Thyroid gland (tissue), 4 donors: ENCODE measurements at places on chromosomes 7 and 10. TPM values are rescaled to one million over a fixed set of nuclear protein-coding genes. Genes with fewer than 3 reads are reported as not detected.
A peak's percentile ranks its signal among the peaks of the same experiment; 100 is the strongest.

GRCh38 chr10:27319752-27320431 lies 79.3 kb upstream of the ACBD5 start:
- H3K27ac ChIP-seq = peak overlapping the region; percentile 81
- peak; percentile 81 for DNase-seq
- H3K27me3 ChIP-seq = no peaks in the 10 kb centered on the region
- H3K4me1 ChIP-seq = peaks cover 5% of the 10 kb centered on the region
- H3K4me3 ChIP-seq = peak overlapping the region; percentile 14

DNA sequence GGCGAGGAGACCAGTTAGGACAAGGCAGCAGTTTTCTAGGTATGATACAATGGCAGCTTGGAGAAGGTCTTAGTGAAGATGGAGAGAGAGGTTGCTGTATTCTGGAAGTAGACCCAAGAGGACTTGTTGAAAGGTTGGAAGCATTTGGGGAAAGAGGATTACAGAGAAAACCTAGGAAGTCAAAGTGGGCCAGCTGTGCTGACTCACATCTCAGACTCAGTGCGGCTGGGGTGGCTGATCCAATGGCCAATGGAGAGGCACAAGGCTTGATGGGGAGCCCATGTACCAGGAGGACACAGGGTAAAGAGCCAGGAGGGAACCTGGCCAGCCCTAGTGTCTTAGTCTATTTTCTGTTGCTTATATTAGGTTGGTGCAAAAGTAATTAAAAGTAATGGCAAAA lies 194.5 kb upstream of the GALNT17 start:
- DNase-seq = no peak
- H3K36me3 ChIP-seq = no peaks in the 10 kb centered on the region
- no peaks in the 10 kb centered on the region for H3K27me3 ChIP-seq

GRCh38 chr10:114087655-114088054 lies 44.0 kb downstream of the ADRB1 start:
- DNase-seq = no peak
- H3K36me3 ChIP-seq = no peaks in the 10 kb centered on the region
- H3K27ac ChIP-seq = no peak overlapping the region

- DNase-seq = no peak
- no peaks in the 10 kb centered on the region for H3K27me3 ChIP-seq
- H3K4me3 ChIP-seq = no peak overlapping the region
- H3K36me3 ChIP-seq = peaks cover 74% of the 10 kb centered on the region
- H3K27ac ChIP-seq = no peak overlapping the region
Measured at GRCh38 chr10:133298466-133298865, 10.2 kb downstream of the TUBGCP2 start.

- H3K27ac ChIP-seq = no peak overlapping the region
- no peak overlapping the region for H3K4me3 ChIP-seq
- no peaks in the 10 kb centered on the region for H3K4me1 ChIP-seq
- no peaks in the 10 kb centered on the region for H3K27me3 ChIP-seq
Measured at GRCh38 chr10:53127686-53128085, 355.1 kb upstream of the MBL2 start.

GRCh38 chr7:623464-623863 lies 103.0 kb upstream of the DNAAF5 start:
- no peaks in the 10 kb centered on the region for H3K27me3 ChIP-seq
- no peaks in the 10 kb centered on the region for H3K36me3 ChIP-seq
- no peak overlapping the region for H3K27ac ChIP-seq
- H3K4me1 ChIP-seq = no peaks in the 10 kb centered on the region

GRCh38 chr10:132397036-132397541 lies at the start of gene PWWP2B:
PWWP2B (plus strand) TSS chr10:132397200; CDS start chr10:132397227, 27 bp downstream.
- peak within 1 kb of the TSS; percentile 69 for H3K4me3 ChIP-seq
- H3K36me3 ChIP-seq = no peaks in the 10 kb centered on the region
- peak; percentile 63 for DNase-seq

- H3K27me3 ChIP-seq = no peaks in the 10 kb centered on the region
- no peak for DNase-seq
- no peaks in the 10 kb centered on the region for H3K4me1 ChIP-seq
- no peaks in the 10 kb centered on the region for H3K36me3 ChIP-seq
Measured at GRCh38 chr7:76411626-76412025, 2.1 kb upstream of the SSC4D start.

DNA sequence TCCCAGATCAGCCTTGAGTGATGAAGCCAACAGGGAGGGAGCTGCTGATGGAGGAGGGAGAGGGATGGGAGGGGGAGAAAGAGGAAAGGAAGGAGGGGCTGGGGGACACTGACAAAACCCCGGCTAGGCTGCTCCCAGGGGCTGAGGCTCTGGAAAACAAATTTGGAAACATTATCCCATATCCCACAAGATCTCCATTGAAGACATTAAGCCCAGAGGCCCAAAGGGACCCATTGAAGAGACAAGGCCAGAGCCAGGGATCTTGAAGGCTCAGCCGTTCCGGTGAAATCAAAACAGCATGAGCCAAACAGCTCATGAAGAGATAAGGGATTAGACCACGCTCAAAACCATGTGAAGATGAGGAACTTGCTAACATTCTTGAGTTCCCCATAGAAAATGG lies 184.3 kb upstream of the ITGB1 start:
- no peaks in the 10 kb centered on the region for H3K4me1 ChIP-seq
- no peaks in the 10 kb centered on the region for H3K27me3 ChIP-seq
- DNase-seq = no peak
- no peak overlapping the region for H3K4me3 ChIP-seq
- H3K36me3 ChIP-seq = no peaks in the 10 kb centered on the region

DNA sequence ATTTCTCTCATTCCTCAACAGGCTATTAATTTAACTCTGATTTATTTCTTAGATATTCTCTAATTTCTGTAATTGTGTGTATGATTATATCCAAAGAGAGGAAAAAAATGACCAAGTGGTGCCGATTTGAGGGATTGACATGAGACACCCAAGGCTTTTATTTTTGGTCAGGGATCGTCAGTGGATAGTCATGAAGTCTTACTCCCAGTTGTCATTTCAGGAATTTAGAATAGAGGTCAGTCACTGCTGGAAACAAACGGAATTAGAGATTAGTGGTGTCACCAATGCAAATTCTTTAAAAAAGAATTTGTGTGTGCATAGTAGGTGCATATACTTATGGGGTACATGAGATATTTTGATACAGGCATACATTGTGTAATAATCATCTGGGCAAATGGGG lies 26.8 kb upstream of the AGR3 start:
- no peak overlapping the region for H3K4me3 ChIP-seq
- no peaks in the 10 kb centered on the region for H3K36me3 ChIP-seq
- peaks cover 10% of the 10 kb centered on the region for H3K4me1 ChIP-seq
- H3K27ac ChIP-seq = no peak overlapping the region
- no peaks in the 10 kb centered on the region for H3K27me3 ChIP-seq

GRCh38 chr10:29239569-29240472 lies 49.0 kb upstream of the LYZL1 start:
- no peaks in the 10 kb centered on the region for H3K4me1 ChIP-seq
- H3K36me3 ChIP-seq = no peaks in the 10 kb centered on the region
- DNase-seq = no peak

DNA sequence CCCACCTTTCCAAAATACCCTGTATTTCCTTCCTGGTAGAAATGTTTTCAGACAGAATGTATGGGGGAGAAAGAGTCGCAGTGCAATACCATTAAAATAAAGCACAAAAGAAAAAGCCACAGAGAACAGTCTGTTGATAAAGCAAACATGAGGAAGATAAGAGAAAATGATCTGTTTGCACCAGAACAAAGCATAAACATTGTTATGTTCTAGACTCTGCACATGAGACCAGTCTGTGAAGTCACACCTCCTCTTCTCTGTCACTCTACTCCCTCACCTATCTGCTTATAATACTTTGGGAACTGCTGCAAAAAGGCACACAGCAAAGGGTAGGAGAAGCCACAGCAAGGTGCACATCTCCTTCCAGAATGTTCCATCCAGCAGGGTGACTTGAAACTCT lies 67.2 kb upstream of the LRGUK start:
- H3K36me3 ChIP-seq = no peaks in the 10 kb centered on the region
- H3K4me1 ChIP-seq = no peaks in the 10 kb centered on the region
- DNase-seq = no peak
- H3K4me3 ChIP-seq = no peak overlapping the region
- H3K27ac ChIP-seq = no peak overlapping the region
- no peaks in the 10 kb centered on the region for H3K27me3 ChIP-seq

GRCh38 chr7:1251796-1252539 lies 19.3 kb downstream of the UNCX start:
- H3K27ac ChIP-seq = no peak overlapping the region
- H3K4me3 ChIP-seq = no peak overlapping the region
- no peak for DNase-seq
- peaks cover 15% of the 10 kb centered on the region for H3K27me3 ChIP-seq
- H3K4me1 ChIP-seq = peaks cover 14% of the 10 kb centered on the region

GRCh38 chr7:41222746-41223145 lies 480.1 kb downstream of the INHBA start:
- no peak for DNase-seq
- no peak overlapping the region for H3K27ac ChIP-seq
- no peak overlapping the region for H3K4me3 ChIP-seq
- H3K4me1 ChIP-seq = no peaks in the 10 kb centered on the region

DNA sequence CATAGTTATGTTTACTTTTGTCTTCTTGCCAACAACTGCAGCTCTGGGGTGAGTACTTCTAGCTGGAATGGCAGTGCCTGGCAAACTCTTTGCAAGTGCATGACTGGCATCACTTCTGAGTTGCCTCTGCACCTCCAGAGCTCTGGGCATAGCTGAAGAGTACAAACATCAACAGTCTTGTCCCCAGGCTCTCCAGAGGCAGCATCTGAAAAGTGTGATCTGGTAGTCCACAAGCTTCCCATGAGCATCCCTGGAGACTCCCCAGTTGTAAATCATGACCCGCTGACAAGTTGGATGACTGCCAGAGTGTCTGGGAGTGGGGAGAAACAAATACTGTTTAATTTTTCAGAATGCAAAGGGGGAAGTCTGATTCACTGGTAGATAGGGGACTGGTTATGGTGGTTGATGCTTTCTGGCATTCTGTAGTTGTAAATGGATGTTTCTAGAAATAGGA lies 138.9 kb upstream of the CDK13 start:
- DNase-seq = no peak
- no peak overlapping the region for H3K27ac ChIP-seq
- no peaks in the 10 kb centered on the region for H3K4me1 ChIP-seq
- H3K4me3 ChIP-seq = no peak overlapping the region
- H3K36me3 ChIP-seq = no peaks in the 10 kb centered on the region
- H3K27me3 ChIP-seq = no peaks in the 10 kb centered on the region

GRCh38 chr10:131436458-131436857 lies 124.9 kb upstream of the TCERG1L start:
- no peak overlapping the region for H3K27ac ChIP-seq
- no peaks in the 10 kb centered on the region for H3K27me3 ChIP-seq
- no peak for DNase-seq
- H3K36me3 ChIP-seq = no peaks in the 10 kb centered on the region
- no peak overlapping the region for H3K4me3 ChIP-seq

- H3K27me3 ChIP-seq = no peaks in the 10 kb centered on the region
- H3K4me3 ChIP-seq = peak overlapping the region; percentile 89
- peaks cover 32% of the 10 kb centered on the region for H3K4me1 ChIP-seq
- H3K36me3 ChIP-seq = no peaks in the 10 kb centered on the region
- DNase-seq = no peak
Measured at GRCh38 chr7:30029696-30030095, 1.5 kb downstream of the PLEKHA8 start.

- no peak overlapping the region for H3K27ac ChIP-seq
- no peaks in the 10 kb centered on the region for H3K27me3 ChIP-seq
- no peaks in the 10 kb centered on the region for H3K4me1 ChIP-seq
- H3K36me3 ChIP-seq = no peaks in the 10 kb centered on the region
- H3K4me3 ChIP-seq = no peak overlapping the region
Measured at GRCh38 chr10:71582019-71582418, 137.6 kb downstream of the C10orf105 start.

GRCh38 chr10:22697800-22698199 lies 16.6 kb downstream of the PIP4K2A start:
- no peaks in the 10 kb centered on the region for H3K27me3 ChIP-seq
- H3K36me3 ChIP-seq = no peaks in the 10 kb centered on the region
- H3K4me1 ChIP-seq = peaks cover 7% of the 10 kb centered on the region
- H3K27ac ChIP-seq = no peak overlapping the region
- H3K4me3 ChIP-seq = no peak overlapping the region
- no peak for DNase-seq

DNA sequence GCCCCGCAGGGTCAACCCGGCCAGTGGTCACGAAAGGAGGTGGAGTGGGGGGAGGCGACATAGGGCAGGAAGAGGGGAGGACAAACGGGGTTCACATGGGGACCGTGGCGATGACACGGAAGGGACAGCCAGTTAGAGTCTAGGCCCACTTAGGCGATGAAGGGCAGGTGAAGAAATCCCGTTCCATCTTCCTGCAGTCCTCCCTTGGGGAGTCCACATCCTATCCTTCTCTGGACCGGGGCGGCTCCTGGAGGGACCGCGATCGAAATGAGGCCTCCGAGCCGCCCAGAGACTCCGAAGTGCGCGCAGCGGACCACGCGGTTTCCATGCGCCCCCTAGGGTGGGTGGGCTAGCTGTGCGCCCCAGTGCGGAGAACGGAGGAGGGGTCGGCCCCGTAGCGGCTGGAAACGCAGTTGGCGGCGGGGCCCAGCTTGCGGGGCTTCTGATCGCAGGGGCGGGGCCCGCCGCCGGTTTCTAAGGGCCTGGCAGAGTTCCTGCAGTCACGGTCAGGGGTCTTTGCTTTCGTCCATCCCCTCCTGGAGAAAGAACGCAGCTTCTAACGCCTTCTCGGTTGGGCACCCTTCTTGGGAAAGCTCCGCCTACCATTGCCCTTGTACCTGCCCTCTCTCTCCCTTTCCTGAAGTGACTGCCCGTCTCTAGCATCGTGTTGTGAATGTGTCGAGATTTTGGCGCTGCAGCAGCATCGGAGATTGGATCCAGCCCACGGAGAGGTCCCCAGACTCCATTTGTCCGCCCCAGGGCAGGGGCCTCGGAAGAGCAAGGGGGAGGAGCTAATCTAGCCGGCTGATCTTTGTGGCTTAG lies 17.9 kb upstream of the TMEM225B start:
- no peaks in the 10 kb centered on the region for H3K27me3 ChIP-seq
- peak overlapping the region; percentile 28 for H3K27ac ChIP-seq
- peaks cover 8% of the 10 kb centered on the region for H3K4me1 ChIP-seq
- peak; percentile 34 for DNase-seq

- no peaks in the 10 kb centered on the region for H3K36me3 ChIP-seq
- H3K4me3 ChIP-seq = no peak overlapping the region
- H3K27ac ChIP-seq = no peak overlapping the region
- DNase-seq = no peak
- H3K27me3 ChIP-seq = no peaks in the 10 kb centered on the region
Measured at GRCh38 chr7:47836503-47837202, 111.6 kb downstream of the PKD1L1 start.

GRCh38 chr10:121337427-121337826 lies 260.8 kb downstream of the FGFR2 start:
- H3K36me3 ChIP-seq = no peaks in the 10 kb centered on the region
- DNase-seq = no peak
- H3K27ac ChIP-seq = no peak overlapping the region
- H3K4me3 ChIP-seq = no peak overlapping the region
- peaks cover 7% of the 10 kb centered on the region for H3K4me1 ChIP-seq

DNA sequence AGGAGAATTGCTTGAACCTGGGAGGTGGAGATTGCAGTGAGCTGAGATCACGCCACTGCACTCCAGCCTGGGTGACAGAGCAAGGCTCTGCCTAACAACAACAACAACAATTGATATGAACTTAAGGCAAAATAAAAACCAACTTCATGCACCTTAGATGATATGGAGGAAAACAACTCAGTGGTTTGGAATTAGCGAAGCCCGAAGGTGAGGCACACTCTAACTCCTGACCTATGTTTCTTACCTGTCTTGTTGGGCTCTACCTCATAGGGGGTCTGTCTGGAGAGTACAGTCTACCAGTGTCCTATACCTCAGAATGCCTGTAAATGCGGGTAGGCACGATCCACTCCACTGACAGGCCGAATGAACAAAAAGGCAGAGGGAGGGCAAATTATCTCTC lies 24.3 kb upstream of the COBL start:
- H3K27me3 ChIP-seq = no peaks in the 10 kb centered on the region
- no peak overlapping the region for H3K4me3 ChIP-seq
- H3K27ac ChIP-seq = no peak overlapping the region

LRGUK gene
- 3.7 TPM for total RNA-seq

PSD gene
- total RNA-seq = 0.54 TPM

CALD1 gene
- total RNA-seq = 141 TPM

MCM10 gene
- 0.24 TPM for total RNA-seq

C10orf62 gene
- total RNA-seq = not detected

ENTPD1 gene
- 19.3 TPM for total RNA-seq
